HT-29 (cell line): ENCODE measurements at places on chromosomes 4 and X.

DNA sequence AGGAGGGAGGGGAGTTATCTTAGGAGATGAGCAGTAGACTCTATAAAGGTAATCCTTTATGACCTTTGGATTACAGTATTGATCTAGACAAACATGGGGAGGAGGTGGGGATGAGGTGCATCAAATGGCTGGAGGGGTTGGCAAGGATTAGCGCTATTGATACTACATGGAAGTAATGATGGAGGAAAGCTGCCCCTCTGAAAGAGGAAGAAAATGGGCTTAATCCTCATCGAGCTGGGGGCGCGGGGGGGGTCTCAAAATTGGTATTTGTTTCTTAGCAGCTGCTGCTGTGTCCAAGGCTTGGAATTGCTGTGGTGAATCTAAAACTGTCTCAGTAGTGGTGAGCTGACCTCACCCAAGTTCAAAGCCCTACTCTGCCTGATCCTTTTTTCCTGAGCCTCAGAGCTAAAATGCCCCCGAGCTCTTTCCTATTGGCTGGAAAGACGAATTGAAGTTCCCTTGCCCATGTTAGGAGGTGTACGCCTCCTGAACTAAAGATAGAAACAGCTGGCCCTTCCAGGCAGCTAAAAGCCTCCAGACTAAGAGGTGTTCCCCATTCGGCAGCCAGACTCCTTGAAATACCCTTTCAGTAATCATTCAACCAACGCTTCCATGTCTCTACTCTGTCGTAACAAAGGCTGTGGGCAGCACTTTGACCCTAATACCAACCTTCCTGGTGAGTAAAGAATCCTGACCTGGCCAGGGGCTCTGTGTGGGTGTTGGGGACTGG lies at the start of gene ITGB1BP2:
ITGB1BP2 (plus strand) TSS at position 556 of the 730 bp plus-strand sequence; CDS start at position 613, 57 bp downstream.
- no peak for DNase-seq

- no peak for DNase-seq
These were observed 17.4 kb downstream of the PLAC1 start for GRCh38 chrX:134640914-134641313.

DNA sequence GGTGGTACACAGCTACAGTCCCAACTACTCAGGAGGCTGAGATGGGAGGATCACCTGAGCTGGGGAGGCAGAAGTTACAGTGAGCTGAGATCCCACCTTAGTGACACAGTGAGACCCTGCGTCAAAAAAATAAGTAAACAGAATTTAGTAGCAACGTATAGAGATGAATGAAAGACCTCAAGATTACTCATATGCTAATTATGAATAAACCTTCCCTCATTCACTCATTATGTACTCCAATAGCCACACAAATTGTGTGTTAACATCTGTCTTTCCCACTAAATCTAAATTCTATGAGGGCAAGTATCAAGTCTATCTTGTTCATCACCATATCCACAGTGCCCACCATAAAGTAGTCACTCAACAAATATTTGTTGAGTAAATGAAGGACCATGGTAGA lies 111.5 kb downstream of the LRBA start:
- DNase-seq = no peak

DNA sequence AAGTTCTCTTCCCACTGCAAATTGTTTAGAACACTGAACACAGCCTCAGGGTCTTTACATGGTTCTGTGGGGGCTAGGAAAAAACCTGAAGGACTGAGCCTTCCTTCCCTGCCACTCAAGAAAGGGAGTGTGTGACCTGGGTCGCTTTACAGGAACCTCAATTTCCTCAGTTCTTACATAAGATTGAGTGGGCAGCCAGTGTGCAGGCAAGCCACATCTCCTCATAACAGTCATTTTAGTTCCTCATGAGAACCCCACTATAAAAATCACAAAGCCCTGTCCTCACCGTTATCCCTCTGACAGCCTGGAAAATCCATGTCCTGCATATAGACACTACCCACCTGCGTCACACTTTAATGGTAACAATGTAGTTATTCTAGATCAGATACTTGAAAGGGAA lies 2.1 kb upstream of the ETDC start:
- no peak for DNase-seq

- DNase-seq = no peak
These were observed 16.4 kb upstream of the HSFX1 start for GRCh38 chrX:149757206-149758067.

DNA sequence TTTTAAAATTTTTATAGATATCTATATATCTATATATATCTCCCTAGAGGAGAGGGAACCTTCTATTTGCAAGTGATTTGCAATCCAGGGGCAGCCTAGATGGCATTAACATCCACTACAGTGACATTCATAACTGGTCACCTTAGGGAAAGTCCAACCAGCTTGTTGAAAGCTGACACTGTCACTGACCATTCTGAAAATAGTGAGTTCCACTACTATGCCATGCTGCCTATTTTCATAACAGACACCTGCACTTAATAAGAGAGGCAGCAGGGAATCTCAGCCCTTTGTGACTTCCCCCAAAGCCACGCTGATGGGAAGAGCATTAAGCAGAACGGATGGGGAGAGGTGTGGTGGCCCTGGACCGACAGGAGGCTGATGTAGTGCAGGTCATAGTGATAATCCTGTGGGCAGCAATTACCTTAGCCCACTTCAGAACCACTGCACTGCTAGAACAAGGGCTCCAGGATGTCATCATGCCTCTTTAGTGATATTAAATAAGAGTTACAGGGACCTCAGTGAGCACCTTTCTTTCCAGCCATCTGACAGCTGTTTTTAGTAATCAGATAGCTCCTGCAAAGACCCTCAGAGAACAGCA lies 51.3 kb downstream of the GPRIN3 start:
- no peak for DNase-seq

- DNase-seq = no peak
These were observed 119.1 kb upstream of the OTUD4 start for GRCh38 chr4:145299380-145300076.

- DNase-seq = peak; percentile 4
These were observed 3.9 kb upstream of the MFAP3L start for GRCh38 chr4:170030121-170030520.

DNA sequence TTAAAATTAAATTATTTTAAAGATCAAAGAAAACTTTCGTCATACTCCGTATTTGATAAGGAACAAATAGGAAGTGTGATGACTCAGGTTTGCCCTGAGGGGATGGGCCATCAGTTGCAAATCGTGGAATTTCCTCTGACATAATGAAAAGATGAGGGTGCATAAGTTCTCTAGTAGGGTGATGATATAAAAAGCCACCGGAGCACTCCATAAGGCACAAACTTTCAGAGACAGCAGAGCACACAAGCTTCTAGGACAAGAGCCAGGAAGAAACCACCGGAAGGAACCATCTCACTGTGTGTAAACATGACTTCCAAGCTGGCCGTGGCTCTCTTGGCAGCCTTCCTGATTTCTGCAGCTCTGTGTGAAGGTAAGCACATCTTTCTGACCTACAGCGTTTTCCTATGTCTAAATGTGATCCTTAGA lies at the start of gene CXCL8:
CXCL8 (plus strand) TSS at position 217 of the 426 bp plus-strand sequence; CDS start at position 307, 90 bp downstream.
- DNase-seq = peak; percentile 93

DNA sequence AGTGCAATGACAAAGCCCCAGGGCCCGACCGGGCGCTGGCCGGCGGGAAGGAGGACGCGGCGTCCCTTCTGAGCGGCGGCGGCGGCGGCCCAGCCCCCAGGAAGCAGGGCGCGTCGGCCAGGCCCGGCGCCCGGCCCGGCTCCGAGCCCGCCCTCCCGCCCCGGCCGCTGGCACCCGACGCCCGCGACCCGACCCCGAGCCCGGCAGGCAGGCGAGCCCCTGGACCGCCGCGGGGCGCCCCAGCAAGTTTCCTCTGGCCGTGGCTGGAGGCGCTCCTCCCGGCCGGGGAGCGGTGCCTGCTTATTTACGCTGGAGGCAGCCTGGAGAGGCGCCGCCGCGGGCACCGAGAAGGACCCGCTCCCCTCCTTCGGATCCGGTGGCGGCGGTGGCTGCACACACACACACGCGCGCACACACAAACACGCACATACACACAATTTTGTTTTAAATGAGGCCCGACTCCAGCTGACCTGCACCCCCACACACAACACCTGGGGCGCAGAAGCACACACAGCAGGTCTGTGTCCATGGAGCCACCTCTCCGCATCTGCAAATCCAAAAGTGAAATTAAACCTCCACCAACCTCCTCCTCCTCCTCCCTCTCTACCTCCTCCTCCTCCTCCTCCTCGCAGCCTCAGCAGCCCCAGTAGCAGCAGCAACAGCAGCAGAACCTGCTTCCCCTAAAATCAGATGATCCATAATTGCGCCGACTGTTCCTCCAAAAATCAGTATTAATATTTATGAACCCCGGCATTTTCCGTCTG lies 669 bp downstream of the IRF2 start:
- DNase-seq = peak; percentile 28

GRCh38 chr4:68987007-68987406 lies 35.4 kb upstream of the UGT2A3 start:
- no peak for DNase-seq

DNA sequence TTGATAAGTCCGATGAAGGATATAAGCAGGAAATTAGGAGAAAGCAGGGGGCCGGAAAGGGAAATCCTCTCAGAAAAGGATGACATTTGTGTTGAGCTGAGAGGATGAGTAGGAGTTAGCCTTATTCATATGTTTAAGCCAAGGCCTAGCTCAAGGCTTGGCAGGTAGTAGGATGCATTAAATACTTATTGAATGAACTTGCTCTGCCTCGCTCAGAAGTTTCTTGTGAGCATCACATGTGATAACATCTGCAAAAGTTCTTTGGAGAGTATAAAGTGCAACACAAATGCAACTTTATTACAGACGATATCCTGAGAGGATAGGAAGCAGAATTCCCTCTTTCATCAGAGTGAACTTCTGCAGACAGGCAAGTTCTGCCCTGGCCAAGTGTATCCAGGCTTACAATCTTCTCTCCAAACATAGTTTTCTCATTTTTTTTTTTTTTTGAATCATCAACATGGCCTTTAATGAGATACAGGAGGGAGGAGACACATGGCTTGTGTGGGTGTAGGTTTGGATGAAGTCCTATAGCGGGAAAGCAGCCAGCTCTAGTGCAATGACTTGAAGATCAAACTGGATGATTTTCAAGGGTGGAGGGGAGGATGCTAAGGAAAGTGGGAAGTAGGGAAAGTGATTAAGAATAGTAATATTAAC lies 48.1 kb downstream of the LUZP4 start:
- no peak for DNase-seq

DNA sequence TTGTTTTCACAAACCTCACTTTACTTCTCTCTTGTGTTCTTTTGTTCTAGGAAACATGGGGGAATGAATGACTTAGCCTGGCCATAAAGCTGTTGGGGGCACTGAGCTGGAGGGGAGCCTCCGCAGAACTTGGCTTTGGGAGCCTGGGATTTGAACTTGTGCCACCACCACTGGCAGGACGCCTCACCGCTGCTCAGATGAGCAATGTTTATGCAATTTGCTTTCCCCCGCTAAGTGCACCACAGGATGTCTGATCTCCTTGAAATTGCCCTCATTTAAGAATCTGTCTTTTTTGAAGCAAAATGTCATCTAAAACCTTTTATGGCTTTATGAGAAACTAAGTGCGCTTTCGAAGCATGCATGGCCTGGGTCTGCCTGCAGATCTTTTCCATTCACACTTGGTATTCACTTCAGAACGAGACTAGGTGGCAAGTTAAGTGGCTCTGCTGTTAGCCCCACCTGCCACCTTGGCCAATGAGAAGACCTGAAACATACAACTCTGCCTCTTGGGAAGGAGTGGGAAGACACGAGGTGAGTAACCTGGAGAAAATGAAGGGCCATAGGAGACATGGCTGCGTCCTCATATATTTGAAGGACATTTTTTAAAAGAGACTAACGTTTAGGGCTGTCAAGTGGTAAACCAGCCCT lies 119.3 kb downstream of the LDB2 start:
- no peak for DNase-seq
